ENCODE measurements at places on chromosomes 13 and 19.

- no peak for DNase-seq
These were observed 13.0 kb downstream of the GAS6 start for GRCh38 chr13:113850722-113851479.

DNA sequence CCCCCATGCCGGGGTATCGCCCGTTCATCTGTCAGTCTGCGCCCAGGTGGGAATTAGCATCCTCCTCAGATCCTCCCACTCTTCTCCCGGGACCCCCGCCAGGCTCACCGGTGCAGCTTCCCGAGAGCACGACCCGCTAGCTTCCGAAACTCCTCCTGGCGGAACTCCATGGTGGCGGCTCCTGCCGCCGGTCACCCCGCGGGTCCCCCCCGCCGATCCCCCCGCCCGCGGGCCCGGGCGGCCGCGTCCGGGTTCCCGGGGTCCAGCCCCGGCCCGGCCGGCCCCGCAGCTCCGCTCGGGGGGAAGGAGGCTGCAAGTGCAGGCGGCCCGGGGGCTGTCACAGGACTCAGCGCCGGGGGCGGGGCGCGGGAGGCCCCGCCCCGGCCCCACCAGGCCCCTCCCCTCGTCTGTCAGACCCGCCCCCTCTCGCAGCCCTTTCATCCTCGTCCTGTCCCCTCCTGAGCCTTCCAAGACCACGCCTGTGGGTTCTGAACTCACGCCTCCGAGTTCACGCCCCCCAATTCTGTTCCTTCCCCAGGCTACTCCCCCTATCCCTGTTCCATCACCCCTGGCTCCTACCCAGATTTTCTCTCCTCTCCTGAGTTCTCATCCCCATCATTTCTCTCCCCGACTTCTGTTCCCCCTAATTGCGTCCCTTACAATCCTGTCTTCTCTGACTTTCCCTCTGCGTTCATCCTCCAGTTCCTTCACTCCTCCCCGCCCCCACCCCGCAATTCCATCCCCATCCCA lies at the start of gene SLC17A7:
SLC17A7 (minus strand) TSS at position 318 of the 750 bp plus-strand sequence; CDS start at position 170, 148 bp downstream.
- peak; percentile 42 for DNase-seq

- no peak for DNase-seq
These were observed 47.9 kb downstream of the ACTN4 start for GRCh38 chr19:38695317-38695683.

DNA sequence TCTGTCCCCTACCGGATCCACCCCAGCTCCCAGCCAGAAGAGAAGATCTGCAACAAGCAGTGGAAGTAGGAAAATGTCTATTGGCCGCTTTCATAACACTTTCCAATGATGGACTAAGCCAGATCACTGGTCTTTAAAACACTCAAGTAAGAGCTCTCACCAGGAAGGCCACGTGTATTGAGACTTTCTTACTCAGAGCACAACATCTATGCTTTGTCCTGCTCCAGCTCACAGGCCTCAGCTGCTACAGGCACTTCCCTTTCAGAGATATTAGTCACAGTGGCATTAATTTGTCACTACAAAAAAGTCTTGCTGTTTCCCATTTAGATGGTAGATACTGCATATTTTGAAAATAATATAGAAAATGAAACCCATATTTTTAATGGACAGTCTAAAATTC lies 164.2 kb downstream of the ABCC4 start:
- peak; percentile 4 for DNase-seq

DNA sequence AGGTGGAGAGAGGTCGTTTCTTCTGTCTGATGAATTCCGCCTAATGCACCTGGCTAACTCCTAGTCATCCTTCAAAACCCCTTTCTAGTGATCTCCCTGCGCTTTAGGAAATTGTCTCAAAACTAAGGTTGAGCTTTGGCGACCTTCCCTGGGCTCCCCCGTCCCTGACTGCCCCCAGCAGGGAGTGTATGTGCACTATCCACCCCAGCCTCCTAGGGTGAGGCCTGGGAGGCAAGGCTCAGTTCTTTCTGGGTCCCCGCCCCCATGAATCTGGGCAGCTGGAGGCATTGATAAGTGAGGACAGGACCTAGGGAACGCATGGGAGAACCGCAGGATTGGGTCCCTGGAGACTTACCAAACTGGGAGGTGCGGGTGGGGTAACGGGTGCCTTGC lies 378 bp downstream of the TLE6 start:
- DNase-seq = no peak

DNA sequence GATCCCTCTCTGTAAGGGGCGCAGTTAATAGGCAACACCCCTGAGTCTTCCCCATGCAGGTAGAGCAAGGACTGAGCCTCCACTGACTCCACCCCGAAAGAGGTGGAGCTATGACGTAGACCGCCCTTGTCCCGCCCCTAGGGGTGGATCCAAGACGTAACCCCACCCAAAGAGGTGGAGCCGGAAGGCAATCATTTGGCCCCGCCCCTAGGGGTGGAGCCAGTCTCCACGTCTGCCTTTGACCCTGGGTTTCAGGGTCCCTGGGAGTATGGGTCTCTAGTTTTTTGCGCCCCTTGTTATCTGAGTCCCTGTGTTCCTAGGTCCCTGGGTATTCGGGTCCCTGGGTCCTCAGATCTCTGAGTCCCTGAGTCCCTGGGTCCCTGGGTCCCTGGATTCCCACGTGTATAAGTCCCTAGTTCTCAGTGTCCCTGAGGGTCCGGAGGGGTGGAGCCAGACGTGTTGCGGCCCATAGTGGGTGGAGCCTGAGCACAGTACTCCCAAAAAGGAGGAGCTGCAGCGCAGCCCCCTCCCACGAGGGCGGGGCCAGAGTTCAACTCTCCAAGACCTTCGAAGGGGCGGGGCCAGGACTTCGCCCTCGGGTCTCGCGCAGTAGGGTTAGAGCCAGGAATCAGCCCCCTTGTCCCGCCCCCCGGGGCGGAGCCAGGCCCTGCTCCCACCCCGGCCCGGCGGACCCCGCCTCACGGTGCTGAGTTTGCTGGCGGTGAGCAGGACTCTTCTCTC lies 5.3 kb downstream of the DENND1C start:
- peak; percentile 60 for DNase-seq

GRCh38 chr19:22623841-22624221 lies 10.3 kb upstream of the ZNF492 start:
- DNase-seq = no peak

GRCh38 chr19:50835785-50836542 lies 2.6 kb upstream of the KLK15 start:
- DNase-seq = peak; percentile 76

DNA sequence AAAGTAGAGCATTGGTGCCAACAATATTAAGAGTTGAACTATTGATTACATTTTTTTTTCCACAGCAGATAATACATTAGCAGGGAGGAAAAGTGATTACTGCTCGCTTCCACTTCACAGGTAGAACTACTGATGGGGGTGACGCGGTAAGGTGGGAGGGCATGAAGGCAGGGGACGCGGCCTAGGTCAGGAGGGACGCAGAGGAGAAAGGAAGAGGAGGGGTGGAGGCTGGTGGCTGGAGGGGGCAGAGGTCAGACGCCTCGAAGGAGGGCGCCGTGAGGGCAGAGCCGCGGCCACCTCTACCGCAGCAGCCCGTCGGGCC lies 287 bp upstream of the B3GLCT start:
- no peak for DNase-seq

- DNase-seq = no peak
These were observed 95.3 kb upstream of the SLC10A2 start for GRCh38 chr13:103161476-103161875.

GRCh38 chr13:91211510-91211909 lies 136.0 kb upstream of the MIR17HG start:
- DNase-seq = no peak

- DNase-seq = no peak
These were observed 284.1 kb upstream of the ZNF507 start for GRCh38 chr19:32061315-32061714.

GRCh38 chr19:41657157-41657556 lies 30.3 kb upstream of the CEACAM4 start:
- no peak for DNase-seq

DNA sequence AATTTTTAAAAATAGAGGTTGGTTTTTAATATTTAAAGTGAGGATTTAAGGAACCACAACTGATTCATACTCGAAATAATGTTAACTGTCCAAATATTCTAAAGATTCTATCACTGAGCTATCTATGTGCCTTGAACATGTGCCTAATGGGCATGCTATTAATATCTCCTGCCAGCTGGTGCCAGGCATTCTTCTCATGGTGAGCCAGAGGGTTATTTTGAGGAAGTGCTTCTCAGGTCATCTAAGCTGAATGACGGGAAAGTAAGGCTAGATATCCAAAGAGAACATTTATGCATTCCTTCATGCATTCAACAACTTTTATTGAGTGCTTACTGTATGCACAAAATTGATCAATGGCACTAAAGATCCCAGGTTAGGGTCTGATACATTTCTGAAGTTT lies 138.2 kb downstream of the PIBF1 start:
- peak; percentile 23 for DNase-seq

- DNase-seq = no peak
These were observed 51.8 kb upstream of the TPM4 start for GRCh38 chr19:16024266-16025107.

DNA sequence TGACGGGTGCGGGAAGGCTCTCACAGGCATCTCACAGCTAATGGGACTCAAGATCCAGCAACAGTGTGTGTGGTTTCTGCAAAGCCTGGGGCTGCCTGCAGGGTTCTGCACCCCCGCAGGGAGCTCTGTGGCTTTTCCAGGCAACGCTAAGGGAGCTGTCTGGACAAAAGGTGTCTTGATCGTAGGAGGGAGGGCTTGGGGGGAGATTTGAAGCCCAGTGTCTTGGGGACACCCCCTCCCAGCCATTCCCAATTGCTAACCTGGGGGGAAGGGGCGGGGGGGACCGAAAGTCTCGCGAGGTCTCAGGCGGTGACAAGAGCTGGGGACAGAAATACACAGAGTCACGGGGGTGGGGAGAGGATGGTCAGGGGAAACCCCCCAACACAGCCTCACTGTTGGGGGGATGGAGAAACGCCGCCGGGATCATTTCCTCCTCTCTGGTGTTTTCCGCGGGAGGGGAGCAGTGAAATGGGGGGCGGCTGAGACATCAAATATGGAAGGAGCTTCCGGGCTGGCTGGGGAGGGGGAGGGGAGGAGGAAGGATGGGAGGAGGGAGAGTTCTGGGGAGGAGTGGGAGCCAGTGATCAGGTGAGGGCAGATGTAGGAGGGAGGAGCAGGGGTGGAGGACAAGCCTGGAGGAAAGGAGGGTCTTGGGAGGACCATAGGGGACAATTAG lies 13.3 kb downstream of the KCNC3 start:
- no peak for DNase-seq

DNA sequence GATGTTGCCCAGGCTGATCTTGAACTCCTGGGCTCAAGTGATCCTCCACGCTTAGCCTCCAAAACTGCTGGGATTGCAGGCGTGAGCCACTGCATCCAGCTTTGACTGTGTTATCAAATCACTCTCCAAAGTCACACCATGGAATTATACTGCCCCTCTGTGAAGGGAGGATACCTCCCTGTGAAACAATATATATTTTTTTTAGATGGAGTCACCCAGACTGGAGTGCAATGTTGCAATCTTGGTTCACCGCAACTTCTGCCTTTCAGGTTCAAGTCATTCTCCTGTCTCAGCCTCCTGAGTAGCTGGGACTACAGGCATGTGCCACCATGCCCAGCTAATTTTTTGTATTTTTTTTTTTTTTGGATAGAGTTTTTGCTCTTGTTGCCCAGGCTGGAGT lies 7.7 kb downstream of the TYK2 start:
- DNase-seq = no peak

DNA sequence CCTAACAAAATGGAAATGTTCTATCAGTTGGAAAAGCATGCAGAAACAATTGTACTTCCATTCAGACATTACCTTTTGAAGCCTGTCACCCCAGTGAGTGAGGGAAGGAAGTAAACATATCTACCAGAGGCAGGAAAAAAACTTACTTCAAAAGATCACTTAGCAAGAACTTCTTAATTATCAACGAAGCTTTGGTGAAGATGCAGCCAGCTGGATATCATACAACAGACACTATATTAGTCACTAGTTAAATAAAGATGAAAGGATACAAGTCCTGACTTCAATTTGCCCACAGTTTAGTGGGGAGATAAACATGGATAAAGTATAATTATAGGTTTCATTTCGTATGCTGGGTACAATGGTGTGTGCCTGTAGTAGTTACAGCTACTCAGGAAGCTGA lies 148.8 kb downstream of the TNFRSF19 start:
- DNase-seq = no peak

- DNase-seq = no peak
These were observed 18.4 kb downstream of the SAMD4B start for GRCh38 chr19:39360599-39360998.

- no peak for DNase-seq
These were observed 19.9 kb downstream of the CSNK1A1L start for GRCh38 chr13:37085606-37086005.

DNA sequence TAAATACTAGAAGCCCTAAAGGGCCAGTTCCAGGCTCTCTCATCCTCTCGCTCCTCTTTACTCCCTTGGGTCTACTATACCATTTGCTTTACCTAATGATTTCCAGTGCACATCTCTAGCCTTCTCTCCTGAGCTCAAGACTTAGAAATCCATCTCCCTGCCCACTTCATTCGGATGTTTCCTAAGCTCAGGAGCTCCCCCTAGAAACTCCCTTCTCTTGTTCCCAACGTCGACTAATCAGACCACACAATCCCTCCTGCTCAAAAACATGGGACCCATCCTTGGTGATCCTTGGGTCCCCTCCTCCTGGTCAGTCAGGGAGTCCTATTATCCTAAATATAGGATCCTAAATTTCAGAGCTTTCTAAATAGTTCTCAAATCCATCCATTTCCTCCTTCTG lies 21.1 kb upstream of the STK24 start:
- no peak for DNase-seq

DNA sequence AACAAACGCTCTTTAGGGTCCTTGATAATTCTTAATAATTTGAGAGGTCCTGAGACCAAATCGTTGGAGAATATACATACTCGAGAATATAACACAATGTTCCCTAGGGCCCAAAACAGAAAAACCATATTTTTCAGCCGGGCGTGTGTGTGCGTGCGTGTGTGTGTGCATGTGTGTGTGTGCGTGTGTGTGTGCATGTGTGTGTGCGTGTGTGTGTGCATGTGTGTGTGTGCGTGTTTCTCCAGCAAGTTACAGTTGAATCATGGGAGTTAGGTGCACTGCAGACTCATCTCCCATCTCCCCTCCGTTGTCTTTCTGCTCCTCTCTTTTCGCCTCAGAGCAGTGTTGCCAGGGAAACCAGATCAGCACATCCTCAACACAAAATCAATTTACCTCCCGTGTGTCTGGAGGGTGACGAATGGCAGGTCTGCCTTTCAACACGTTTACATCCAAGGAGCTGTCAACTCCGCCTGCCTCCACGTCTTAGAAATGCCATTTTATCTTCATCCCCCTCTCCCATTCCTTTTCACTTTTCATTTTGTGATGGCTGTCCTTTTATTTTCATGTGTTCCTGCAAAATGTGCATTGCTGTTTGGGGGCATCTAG lies 8.3 kb upstream of the PNMA8B start:
- no peak for DNase-seq
